Neural crest cell (in vitro differentiated cells): ENCODE measurements at places on chromosomes 12 and 14.
A peak's percentile ranks its signal among the peaks of the same experiment; 100 is the strongest.

DNA sequence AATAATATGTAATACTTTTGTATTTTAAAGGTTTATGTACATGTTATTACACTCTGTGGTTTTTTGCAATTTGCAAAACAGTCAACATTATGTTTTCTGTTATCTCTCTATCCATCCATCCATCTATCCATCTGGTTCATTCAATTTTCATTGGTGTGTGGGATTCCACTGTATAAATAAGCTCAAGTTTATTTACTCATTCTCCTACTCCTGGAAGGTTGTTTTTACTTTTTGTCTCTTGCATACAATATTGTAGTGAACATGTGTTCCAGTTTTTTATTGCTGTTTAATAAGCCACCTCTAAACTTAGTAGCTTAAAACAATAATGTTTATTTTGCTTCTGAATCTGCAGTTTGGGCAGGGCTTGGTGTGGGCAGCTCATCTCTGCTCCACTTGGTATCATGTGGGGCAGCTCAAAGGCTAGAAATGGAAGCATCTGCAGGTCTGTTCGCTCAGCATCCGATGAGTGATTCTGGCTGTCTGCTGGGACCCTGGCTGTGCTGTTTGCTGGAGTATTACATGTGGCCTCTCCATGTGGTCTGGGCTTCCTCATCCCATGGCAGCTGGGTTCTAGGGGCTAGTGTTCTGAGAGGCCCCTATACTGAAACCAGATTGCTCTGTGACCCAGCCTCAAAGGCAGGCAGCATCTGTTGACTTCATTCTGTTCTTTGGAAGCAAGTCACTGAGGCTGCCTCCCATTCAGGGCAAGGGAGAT, 98.8 kb downstream of the SLC25A47 start:
- no peak for DNase-seq

DNA sequence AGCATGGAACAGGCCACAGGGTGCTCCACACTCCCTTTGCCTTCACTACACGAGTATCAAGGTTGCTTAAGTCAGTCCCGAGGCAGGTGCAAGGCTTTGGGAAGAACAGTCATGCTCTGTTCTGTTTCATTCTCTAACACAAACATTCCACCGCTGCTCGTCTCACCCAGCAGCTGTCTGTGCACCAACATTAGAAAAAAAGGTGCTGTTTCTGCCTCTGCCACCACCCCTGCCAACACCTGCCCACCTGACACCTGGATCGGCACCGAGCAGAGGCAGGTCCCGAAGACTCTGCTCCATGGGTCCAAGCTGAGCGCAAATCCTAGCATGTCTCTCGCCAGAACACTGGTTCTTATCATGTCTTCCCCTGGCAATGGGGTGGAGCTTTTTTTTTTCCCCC, 347.7 kb downstream of the TMEM132D start:
- no peak for DNase-seq

GRCh38 chr12:105470102-105470501, 139.6 kb downstream of the C12orf75 start:
- no peak for DNase-seq

DNA sequence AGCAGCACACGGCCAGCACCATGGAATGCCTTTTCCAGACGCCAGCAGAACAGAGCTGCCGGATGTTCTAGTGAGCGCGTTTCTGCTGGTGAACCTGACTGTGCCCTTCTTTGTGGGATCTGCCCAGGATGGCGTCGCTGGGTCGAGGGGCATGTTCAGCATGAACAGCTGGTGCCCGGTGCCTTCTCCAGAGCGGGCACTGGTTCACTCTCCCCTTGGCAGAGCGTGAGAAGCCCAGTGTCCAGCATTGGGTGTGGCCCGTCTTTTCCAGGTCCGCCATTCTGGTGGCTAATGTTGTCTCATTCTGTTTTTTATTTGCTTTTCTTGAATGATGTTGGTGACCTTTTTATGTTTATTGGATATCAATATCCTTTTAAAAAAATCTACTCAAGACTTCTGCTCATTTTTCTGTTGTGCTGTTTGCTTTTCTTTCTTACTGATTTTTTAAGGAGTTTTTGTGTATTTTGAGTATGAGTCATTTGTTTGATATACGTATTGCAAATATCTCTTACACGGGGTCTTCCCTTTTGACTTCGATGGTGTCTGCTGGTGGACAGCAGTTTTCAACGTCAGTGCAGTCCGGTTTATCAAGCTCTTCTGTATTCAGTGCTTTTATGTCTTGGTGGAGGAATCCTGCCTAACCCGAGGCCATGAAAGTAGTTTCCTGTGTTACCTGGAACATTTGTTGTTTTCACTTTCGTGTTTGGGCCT, 74.3 kb downstream of the ADGRD1 start:
- DNase-seq, result no peak

DNA sequence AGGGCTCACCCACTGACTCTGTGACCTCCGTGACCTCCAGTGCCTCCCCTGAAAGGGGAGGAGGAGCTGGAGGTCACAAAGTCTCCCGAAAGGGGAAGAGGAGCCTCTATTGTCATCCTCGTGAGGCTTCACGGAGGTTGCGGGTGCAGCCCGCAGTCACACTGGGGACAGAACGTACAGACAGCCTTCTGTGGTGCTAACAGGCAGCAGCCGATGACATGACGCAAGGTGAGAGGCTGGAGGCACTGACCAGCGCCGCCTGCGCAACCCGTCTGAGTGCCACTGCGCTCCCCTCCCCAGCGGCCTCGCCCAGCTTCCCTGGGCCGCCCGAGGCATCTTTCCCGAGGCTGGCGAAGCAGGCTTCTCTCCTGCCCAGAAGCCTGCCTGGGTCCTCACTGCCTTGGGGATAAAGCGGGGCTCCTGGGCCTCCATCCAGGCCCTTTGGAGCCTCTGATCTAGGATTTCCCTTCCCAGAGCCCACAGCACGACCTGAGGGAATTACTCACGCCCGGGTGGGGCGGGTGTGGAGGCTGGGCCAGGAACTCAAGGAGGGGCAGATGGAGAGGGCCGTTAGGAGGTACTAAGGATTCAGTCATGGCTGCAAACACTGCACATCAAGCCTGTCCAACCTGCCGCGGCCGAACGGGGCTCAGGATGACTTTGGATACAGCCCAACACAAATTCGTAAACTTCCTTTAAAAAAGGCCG, 12.3 kb upstream of the LBHD2 start:
- DNase-seq, result no peak

DNA sequence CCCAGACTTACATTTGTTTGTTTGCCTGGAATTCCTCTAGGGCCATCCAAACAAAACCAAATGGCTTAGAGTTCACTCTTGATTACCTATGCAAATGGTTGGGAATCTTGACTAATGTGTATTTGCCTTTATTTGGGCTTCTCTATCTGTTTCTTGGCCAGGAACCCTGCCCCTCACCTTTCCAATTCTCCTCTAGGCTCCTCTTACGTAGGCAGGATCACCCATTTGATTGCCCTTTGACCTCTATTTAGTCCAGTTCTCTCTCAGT, 123.0 kb upstream of the DYRK2 start:
- no peak for DNase-seq

- DNase-seq, result no peak
Measured at GRCh38 chr12:64671681-64672080, 61.4 kb downstream of the RASSF3 start.

GRCh38 chr12:102061096-102061559, 663 bp downstream of the WASHC3 start:
- DNase-seq, result no peak

- peak; percentile 25 for DNase-seq
Measured at GRCh38 chr14:72892879-72893635, 844 bp downstream of the DPF3 start.

GRCh38 chr14:99685151-99685591, 1.1 kb downstream of the CYP46A1 start:
- DNase-seq, result no peak

- DNase-seq, result no peak
Measured at GRCh38 chr12:55822228-55822627, 4.4 kb downstream of the ORMDL2 start.

DNA sequence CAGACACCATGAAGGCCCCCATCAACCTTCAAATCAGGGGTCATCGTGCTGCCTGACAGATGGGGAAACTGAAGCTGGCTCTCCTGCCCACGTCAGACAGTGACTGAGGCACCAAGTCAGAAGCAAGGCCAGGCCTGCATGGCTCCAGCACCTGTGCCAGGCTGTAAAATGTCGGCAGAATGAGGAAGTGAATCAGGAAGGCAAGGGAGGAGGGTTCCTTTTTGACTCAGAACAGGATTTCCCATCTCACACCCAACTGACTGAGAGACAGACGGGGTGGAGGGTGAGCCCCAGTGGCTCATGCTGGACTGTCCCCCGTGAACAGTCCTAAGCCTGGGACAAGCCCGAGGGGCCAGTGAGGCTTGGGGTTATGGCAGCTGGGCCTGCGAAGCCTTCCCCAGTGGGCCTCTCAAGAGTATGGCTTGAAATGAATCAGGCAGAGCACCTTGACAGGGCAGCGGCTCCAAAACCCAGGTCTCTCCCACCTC, 20.9 kb downstream of the SYNE3 start:
- DNase-seq, result no peak

DNA sequence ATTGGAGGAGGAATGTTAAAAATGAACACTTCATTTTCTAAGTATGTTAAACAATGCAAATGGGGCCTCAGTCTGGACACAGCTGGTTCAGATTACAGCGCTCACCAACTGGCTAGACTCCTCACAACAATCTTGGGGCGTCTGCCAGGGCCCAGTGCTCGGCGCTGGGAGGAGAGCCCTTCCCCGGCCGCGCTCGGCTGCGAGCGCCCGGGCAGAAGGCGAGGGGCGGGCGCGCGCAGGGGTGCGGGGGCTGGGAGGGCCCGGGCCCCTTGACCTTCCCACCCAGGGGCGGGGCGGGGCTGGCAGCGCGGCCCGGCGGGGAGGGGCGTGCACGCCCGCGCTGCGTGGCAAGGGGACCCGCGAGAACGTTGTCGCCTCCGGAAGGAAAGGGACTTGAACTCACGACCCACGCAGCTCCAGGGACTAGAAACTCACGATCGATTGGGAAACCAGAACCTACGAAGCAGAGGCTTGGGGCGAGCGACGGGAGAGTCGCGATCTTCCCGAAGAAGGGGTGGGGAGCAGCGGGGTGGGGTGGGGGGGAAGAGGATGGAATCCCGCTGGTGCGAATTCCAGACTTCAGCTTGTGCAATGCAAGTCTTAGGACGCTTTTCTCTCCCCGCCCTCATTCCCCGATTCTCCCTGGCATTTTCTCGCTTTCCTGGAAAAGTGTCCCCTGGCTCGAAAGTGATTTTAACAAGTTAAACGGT, at the start of gene FBLN5:
Gene FBLN5, minus strand, starts transcription at position 220 of the 710 bp plus-strand sequence. CDS start 465 bp downstream, outside the sequence.
- no peak for DNase-seq

DNA sequence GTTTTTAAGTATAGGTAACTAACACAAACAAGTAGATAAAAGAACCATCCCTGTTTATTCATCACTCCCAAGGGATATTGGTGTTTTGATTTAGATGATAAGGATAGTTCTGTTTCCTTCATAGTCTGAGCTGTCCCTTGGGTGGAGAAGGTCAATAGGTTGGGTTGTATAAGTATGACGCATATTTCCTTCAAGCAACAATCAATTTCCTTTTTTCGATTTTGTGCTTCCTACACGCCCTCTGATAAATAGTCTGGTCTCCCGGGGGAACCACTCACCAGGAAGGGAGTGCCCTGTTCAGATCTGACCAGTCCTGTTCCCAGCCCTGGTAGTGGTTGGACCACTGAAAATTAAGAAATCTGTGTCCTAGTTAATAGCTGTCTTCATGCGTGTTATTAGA, 378.8 kb upstream of the FAR2 start:
- DNase-seq, result no peak

DNA sequence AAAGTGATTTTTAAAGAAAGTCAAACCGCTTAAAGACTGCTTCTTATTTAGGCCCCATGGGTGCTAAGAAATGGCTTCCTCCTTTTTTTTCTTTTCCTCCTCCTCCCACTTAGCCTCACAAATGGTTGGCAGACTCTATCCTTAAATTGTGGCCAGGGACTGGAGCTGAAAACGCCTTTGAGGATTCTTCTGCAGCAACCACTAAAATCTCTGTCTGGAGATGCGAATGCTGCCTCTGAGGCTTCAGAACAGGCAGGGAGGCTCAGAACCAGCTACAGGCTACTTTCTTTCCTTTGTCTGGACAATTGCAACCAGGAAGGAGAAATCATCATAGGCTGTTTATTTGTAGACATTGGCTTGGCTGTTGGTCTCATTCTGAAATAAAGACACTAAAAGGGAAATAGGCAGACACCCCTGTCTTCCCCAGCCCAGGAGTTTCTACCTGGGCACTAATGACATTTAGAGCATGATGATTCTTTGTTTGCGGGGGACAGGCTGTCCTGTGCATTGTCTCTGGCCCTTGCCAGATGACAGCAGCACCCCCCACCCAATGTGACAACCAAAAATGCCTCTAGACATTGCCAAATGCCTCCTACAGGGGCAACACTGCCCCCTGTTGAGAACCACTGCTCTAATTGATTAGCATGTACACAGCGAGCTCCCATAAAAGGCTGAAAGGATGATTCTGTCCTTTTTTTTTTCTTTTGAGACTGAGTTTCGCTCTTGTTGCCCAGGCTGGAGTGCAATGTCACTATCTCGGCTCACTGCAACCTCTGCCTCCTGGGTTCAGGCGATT, 50.3 kb downstream of the MAP1LC3B2 start:
- peak; percentile 30 for DNase-seq
